ENCODE measurements at places on chromosomes 13 and 19.

- no peak for DNase-seq
Observed at GRCh38 chr19:10655457-10656312, 1.5 kb downstream of the ILF3 start.

GRCh38 chr19:38721979-38722773, 22.1 kb downstream of the CAPN12 start:
- no peak for DNase-seq

GRCh38 chr13:93086329-93086728, 140.3 kb upstream of the GPC6 start:
- DNase-seq: no peak

- no peak for DNase-seq
Observed at GRCh38 chr19:43525836-43526771, 897 bp downstream of the ETHE1 start.

DNA sequence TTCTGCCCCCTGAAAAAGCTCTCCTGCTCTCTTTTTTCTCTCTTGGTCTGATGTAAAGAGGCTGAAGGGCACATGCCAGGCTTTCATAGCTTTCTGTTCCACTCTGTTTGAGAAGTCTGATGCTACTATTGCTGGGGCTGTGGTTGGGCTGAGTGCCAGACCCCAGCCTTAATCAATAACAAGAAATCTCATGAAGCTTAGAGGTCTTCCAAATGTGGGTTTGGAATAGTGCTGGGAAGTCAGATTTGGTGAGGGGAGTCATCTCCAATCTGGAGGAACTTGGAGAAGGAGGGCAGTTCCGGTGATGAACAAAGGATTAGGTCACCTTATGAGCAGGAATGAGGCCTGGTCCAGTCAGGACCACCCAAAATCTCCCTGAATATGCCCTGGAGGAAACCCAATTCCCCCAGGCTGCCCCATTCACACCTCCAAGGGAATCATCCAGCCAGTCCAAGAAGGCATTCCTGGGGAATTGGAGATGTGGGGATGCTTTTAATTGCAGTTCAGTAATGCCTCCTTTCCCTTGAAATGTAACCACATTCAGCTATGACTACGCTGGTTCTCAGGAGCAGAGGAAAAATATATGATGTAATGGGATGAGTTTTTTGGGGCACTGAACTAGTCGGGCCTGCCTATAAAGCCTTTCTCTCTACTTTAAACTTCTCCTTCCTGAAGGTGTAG, 102.0 kb downstream of the STARD13 start:
- DNase-seq: no peak
